ENCODE measurements at places on chromosomes 3 and 15.

DNA sequence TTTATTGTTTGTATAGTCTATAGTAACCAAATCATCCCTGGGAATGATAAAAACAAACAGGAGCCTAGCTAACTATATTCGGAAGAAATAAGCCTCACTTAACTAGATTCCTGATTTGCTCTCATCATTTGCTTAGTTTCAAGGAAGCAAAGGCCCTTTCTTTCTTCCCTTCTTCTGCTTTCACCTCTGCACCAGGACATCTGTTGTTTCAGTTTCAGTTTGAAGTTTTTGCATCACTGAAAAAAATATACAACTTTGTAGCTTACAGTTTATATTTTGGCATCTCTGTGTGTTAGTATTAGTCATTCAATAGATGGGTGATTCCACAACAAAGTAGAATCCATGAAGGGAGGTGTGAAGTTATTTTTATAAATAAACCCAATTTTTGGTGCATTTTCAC lies 113.6 kb upstream of the SNTN start:
- no peak for DNase-seq

DNA sequence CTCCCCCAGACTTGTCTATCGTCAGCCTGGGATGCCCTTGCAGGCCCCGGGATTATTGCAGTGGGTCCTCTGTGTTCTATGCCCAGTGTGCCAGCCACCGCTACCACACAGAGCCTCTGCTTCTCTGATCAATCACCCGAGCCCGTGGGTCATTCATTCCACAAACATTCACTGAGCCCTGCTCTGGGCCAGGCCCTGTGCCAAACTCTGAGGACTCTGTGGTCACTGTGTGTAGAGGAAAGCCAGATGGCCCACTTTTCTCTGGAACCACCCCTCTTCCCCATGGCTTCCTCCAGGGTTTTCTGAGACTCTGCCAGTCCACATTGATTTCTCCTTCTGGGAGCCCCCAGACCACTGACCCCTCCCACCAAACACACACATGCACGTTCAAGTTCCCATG lies 55.5 kb downstream of the BSN start:
- no peak for DNase-seq

DNA sequence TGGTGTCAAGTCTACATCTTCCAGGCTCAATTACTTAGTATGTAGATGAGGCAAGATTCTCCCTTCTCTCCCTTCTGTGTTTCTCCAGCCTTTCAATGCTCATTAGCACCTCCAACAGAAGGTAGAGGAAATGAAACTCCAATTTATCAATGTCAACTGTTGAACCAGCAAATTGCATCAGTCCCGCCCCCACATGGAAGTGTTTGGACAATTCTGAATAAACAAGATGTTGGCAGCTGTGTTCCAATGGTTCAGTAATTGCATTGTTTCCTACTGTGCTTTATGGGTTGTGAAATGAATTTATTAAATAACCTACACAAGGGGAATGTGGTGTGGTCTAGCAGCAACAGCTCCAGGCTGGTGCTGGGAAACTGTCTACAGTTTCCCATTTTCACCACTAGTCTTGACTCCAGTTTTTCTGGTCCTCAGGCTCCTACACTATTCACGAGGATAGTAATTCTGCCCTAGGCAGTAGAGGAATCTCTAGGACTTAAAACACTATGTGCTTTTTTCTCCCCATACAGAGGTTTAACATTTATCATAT lies 91.9 kb downstream of the MB21D2 start:
- no peak for DNase-seq

GRCh38 chr15:75712668-75713337 lies at the start of gene CSPG4:
CSPG4 (minus strand) TSS chr15:75712848; CDS start chr15:75712755, 93 bp downstream.
- DNase-seq, result no peak

GRCh38 chr3:71051259-71051595 lies 532.3 kb downstream of the FOXP1 start:
- DNase-seq, result no peak

DNA sequence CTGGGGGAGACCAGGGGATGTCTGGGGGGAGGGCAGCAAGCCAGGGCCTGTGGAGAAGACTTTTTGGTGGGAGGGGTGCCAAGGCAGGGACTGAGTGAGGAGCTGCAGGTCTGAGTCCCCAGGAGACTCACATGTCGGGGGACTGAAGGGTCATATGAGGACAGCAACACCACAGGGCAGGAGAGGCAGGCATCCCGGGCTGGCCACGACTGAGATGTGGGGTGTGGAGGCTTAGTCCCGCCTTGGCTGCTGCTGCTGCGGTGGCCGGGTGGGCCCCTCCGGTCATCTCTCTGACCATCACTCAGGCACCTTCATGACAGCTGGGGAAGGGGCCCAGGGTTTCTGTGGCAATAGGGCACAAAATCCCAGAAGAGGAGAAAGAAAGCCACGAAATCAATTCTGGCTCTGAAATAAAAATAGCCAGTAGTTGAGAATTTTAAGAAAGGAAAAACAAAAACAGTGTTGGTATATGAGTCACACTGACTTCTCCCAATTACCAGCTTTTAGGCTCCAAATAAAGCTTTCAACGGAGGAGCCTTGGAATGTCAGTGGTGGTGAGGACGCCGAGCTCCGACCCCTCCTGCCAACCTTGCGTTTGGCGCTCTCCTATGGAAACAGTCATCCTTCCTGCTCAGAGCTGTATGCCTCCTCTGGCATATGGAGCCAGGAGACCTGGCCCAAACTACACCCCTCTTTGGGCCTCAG lies 52.9 kb upstream of the ITGA11 start:
- no peak for DNase-seq

- no peak for DNase-seq
These were observed 751.6 kb downstream of the SI start for GRCh38 chr3:164326714-164327113.

DNA sequence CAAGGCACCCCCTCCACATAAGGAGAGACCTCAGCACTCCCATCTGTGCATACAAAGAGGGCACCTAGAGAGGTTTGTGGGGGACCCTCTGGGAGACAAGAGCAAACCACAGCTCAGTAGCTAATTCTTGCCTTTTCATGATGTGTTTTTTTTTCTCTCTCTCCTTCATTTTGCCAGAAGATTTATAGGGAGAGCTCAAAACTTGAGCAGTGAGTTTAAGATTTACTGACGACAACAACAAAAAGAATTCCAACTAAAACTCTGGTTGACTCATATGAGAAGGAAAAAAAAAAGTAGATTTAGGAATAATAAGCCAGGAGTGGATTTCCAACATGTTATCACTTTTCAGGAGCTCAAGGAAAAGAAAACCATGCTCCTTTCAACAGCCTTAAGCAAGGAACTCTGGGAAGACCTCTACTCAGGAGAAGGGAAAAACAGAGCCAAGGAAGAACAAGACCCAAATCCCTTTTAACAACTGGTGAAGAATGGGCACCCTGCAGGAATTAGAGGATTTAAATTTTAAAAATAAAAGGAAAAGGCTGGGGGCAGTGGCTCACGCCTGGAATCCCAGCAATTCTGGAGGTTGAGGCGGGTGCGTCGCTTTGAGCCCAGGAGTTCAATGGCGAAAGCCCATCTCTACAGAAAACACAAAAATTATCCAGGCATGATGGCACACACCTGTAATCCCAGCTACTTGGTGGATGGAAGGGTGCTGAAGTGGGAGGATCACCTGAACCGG lies 58.2 kb upstream of the RAD18 start:
- peak; percentile 47 for DNase-seq

GRCh38 chr3:74465715-74466410 lies 148.6 kb downstream of the CNTN3 start:
- peak; percentile 13 for DNase-seq

DNA sequence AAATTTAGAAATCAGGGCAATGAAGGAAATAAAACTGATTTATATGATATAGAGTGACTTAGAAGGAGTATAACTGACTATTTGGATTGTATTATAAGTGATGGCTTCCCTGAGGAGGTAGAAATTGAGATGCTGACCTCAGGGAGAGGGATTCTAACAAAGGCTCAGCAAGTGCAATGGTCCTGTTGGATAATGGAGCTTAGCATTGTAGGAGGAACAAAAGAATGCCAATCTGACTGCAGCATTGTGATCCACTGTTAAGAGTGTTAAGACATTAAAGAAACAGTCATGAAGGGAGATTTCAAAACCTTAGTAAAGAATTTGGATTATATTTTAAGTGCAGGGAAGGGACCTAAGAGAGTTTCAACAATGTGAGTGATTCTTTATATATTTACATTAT lies 158.4 kb upstream of the NAALADL2 start:
- DNase-seq, result no peak

GRCh38 chr15:60704129-60704528 lies 225.2 kb upstream of the ICE2 start:
- no peak for DNase-seq

GRCh38 chr3:834679-835078 lies 258.1 kb upstream of the CNTN6 start:
- DNase-seq, result no peak

GRCh38 chr15:31867536-31868442 lies 162.5 kb upstream of the CHRNA7 start:
- no peak for DNase-seq

DNA sequence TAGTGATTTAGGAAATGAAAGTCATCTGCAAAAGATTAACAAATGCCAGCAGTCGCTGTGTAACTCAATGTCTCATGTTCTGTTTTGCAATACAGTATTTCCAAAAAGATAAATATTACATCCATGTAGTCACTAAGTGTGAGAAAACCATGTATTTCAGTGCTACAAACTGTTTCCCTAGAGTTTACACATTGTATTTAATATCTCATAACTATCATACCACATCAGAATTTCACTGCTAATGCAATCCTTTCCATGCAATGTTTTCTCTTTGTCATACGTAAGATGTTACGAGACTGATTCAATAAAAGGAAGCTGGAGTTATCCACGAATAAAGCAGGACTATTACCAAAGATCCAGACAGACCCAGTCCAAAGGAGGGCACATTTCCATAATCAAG lies 269.4 kb downstream of the GBE1 start:
- DNase-seq, result peak; percentile 75

- no peak for DNase-seq
These were observed 82.0 kb downstream of the SV2B start for GRCh38 chr15:91182101-91182500.

DNA sequence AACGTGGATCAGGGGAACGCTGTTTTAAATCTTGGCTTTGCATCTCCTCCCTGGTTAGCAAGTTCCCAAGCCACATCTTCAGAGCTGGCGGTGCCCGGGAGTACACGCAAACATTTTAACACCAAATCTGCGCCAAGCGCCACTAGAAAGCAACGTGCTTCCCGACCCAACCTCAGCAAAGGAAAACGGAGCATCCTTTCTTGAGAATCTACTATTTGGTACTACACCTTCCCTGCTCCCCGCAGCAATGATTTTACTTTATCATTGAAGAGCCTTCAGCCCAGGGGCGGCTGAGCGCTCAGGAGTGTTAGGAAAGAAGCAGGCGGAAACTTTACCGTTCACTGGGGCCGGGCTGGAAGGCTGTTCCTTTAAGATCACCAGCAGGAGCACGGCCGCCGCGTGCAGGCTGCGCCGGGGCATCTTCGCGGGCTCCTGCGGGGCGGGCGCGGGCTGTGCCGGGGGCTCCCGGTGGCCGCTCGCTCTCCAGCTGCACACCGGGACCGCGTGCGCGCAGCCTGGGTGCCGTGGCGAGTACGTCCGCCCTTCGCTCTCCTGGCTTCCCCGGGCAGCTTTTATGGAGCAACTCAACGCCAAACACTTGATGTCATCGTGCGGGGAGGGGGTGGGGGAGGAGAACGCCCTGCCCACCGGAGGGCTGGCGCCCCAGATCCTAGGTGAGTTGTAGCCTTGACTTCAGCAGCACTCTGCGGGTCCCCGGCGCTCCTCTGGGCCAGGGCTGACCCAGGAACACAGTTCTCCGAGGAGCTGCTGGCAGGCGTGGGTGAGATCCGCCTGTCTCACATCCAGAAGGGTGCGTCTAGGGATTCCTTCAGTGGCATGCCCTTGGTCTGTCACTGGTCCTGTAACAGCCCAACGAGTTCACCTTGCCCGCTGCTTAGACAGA lies at the start of gene CA12:
Gene CA12 (minus strand): TSS at position 546 of the 904 bp plus-strand sequence. CDS start 126 bp downstream, at position 420.
- DNase-seq, result no peak

DNA sequence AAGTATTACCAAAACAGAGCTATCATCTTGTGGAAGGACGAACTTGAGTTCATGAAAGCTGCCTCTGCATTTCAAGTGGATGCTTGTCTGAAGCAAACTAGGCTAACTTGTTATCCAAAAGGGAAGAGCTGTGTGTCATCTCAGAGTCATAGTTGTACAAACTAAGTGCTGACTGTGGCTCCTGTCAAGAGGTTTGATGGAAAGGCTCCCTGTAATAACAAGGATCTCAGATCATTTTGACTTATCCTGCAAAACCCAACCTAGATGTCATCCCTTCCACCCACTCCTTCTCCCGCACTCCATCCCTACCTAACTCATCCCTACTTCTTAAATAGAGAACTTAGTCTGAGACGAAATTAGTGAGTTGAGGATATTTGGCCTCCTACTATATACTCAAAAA lies 110.8 kb downstream of the NR2E3 start:
- no peak for DNase-seq

- DNase-seq, result no peak
These were observed 98.6 kb downstream of the MESD start for GRCh38 chr15:80891006-80891405.

- DNase-seq, result no peak
These were observed 56.3 kb downstream of the CCR4 start for GRCh38 chr3:33007776-33008175.

DNA sequence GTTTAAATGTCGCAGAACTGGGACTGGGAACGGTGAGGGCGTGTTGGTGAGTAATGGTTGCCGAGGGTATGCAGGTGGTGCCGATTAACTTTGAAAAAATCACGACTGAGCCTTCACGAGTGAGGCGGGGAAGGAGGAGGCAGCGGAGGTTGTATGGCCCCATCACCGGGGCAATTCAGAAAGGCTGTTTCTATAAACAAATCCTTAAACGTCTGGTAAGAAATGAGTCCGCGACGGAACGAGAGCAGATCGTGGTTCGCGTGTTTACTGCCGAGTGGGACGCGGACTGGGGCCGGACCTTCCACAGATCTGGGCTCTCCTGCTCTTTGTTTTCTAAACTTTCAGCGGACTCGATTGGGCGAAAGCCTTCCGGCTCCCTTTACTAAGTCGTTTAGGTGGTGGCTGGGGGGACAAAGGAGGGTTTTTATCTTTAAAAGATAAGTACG lies 2.7 kb downstream of the IGF1R start:
- no peak for DNase-seq

- no peak for DNase-seq
These were observed 7.2 kb downstream of the UBA3 start for GRCh38 chr3:69072928-69073327.

- DNase-seq, result no peak
These were observed 110.2 kb downstream of the ADCY5 start for GRCh38 chr3:123338620-123339061.

- DNase-seq, result no peak
These were observed 670.6 kb downstream of the PLOD2 start for GRCh38 chr3:145490088-145491048.
